Activated T-helper 1 cell treated with anti-CD3 and anti-CD28 coated beads, Interleukin-12 subunit alpha, Interleukin-12 subunit beta, Interleukin-2, Interleukin-4 antibody, amounts not matched to agents 30 ng/mL and 10 ng/mL and 1 ng/mL, durations not matched to agents 14 hours and 24 hours and 36 hours (primary cell): ENCODE measurements at places on chromosomes 13 and 19. TPM values are rescaled to one million over a fixed set of nuclear protein-coding genes. Genes with fewer than 3 reads are reported as not detected.
A peak's percentile ranks its signal among the peaks of the same experiment; 100 is the strongest.

Gene IL17D
- total RNA-seq, result 0.15 and 0.29 TPM in 2 replicates

Gene ZNF625
- 2.5 and 2.9 TPM in 2 replicates for total RNA-seq

DNA sequence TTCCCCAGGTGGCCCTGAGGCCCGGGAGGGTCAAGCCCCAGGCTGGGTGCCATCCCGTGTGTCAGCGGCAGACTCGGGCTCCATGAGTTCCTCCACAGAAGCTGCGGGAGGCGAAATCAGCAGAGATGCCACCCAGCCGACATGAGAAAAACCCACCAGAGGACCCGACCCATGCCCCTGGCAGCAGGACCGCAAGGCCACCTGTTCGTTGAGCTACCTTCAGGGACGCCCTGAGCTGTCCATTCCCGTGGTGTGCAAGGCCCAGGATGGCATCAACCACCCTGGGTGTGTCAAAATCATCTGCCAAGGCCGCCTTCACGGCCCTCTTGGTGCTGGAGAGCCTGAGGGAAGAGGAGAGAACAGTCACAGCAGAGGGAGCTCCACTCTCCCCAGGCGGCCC, 30.4 kb downstream of the NAXD start:
- DNase-seq, result no peak
- no peak overlapping the region for H3K4me3 ChIP-seq
- H3K36me3 ChIP-seq, result peaks cover 18% of the 10 kb centered on the region
- H3K4me1 ChIP-seq, result no peaks in the 10 kb centered on the region
- H3K27me3 ChIP-seq, result no peaks in the 10 kb centered on the region

DNA sequence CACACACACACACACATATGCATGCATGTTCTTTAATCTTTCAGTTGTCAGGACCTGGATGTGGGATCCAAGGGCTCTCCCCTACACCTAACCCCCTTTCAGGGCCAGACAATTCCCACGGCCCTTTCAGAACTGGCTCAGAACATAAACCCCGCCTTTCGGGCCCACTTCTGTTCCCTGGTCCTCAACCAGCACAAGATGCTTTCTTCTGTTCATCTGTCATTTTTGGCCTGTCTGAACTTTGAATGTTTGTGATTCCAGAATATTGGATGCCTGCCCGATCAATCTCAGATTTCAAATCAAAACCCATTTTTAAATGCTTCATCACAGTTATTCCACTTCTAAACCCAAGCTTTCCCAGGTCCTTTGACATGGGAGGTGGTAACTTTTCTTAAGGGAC, 167.3 kb downstream of the USP12 start:
- no peak overlapping the region for H3K4me3 ChIP-seq
- peaks cover 7% of the 10 kb centered on the region for H3K4me1 ChIP-seq
- H3K27ac ChIP-seq, result no peak overlapping the region
- H3K27me3 ChIP-seq, result peaks cover 28% of the 10 kb centered on the region

- DNase-seq, result no peak
- H3K4me1 ChIP-seq, result peaks cover 63% of the 10 kb centered on the region
Measured at GRCh38 chr19:5627395-5627904, 4.6 kb downstream of the SAFB start.

GRCh38 chr19:31600731-31601295, 251.6 kb upstream of the TSHZ3 start:
- no peaks in the 10 kb centered on the region for H3K4me1 ChIP-seq
- no peaks in the 10 kb centered on the region for H3K36me3 ChIP-seq
- no peak overlapping the region for H3K27ac ChIP-seq
- no peaks in the 10 kb centered on the region for H3K27me3 ChIP-seq

DNA sequence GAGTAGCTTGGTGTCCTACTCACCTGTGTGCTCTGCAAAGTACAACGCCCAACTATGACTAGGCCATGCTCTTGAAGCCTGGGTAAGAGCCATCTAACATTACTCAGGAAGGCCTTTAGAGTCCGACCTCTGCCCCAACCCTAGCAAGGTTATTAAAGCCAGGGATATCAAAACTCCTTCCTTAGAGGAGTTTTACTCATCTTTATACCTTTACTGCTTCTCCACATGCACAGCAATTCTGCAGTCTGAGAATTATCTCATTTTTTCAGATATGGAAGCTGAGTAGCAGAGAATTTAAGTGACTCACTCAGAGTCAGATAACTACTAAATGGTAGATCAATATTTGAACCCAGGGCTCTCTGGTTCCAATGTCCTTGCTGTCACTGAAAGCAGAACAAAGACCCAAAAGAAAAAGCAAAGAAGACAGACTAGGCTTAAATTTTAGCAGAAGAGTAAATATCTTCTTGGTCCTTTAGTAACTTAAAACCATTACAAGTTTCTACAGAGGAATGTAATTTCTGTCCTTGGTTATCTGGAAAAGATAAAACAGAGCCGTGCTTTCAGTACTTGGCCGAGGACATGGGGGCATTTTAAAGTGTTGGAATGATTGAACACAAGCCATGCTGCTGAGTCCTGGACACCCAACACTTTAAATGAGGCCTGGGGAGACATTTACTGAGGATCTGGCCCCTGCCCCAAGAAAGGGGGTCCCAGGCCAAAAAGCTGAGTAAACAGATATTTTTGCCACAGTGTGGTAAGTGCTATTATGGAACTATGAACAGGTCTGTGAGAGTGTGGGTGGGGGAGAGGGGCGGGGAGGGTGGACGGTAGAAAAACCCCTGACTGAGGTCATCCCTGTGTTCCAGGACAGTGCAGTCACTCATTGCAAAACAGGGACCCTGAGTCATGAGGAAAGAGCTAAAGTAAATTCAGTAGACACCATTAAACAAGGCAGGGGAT, 18.4 kb upstream of the KPNA3 start:
- DNase-seq, result no peak
- no peaks in the 10 kb centered on the region for H3K4me1 ChIP-seq
- no peak overlapping the region for H3K4me3 ChIP-seq
- H3K36me3 ChIP-seq, result no peaks in the 10 kb centered on the region
- H3K27ac ChIP-seq, result no peak overlapping the region

GRCh38 chr13:45138282-45138681, 18.0 kb downstream of the GTF2F2 start:
- no peak overlapping the region for H3K27ac ChIP-seq
- DNase-seq, result no peak
- H3K27me3 ChIP-seq, result no peaks in the 10 kb centered on the region
- peaks cover 19% of the 10 kb centered on the region for H3K36me3 ChIP-seq
- H3K4me1 ChIP-seq, result no peaks in the 10 kb centered on the region
- H3K4me3 ChIP-seq, result no peak overlapping the region

DNA sequence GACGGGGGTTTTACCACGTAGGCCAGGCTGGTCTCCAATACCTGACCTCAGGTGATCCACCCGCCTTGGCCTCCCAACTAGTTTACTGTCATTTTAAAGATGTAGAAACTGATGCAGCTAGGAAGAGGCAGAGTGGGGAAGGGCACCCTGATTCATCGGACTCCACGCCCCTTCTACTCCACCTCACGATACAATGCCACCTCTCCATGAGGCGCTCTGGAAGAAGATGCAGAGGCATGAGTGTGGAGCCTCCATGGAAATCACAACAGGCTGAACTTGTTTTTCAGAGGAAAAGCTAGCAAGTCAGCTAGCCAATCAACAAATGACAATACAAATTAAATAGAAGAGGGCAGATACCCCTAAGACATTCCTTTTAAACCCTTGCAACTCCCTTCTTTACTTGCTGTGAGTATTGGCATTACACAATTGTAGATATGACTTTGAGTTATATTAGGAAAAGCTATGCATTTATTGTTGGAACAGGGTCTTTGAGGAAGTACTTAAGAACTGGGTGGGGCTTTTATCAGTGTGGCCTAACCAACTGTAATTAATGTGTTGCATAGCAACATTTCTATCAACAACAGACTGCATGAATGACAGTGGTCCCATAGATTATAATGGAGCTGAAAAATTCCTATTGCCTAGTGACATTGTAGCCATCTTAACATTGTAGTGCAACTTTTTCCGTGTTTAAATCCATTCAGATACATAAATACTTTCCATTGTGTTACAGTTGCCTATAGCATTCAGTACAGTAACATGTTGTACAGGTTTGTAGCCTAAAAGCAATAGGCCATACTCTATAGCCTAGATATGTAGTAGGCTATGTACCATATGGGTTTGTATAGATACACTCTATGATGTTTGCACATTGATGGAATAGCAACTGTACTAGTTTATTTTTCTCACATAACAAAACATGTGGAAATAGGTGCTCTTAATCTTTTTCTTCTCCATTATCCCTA, 17.6 kb downstream of the WDFY2 start:
- no peak for DNase-seq
- H3K36me3 ChIP-seq, result peaks cover 7% of the 10 kb centered on the region
- no peak overlapping the region for H3K27ac ChIP-seq
- H3K4me3 ChIP-seq, result no peak overlapping the region
- H3K4me1 ChIP-seq, result peaks cover 33% of the 10 kb centered on the region
- no peaks in the 10 kb centered on the region for H3K27me3 ChIP-seq

Gene MCEMP1
- not detected in 2 replicates for total RNA-seq

DNA sequence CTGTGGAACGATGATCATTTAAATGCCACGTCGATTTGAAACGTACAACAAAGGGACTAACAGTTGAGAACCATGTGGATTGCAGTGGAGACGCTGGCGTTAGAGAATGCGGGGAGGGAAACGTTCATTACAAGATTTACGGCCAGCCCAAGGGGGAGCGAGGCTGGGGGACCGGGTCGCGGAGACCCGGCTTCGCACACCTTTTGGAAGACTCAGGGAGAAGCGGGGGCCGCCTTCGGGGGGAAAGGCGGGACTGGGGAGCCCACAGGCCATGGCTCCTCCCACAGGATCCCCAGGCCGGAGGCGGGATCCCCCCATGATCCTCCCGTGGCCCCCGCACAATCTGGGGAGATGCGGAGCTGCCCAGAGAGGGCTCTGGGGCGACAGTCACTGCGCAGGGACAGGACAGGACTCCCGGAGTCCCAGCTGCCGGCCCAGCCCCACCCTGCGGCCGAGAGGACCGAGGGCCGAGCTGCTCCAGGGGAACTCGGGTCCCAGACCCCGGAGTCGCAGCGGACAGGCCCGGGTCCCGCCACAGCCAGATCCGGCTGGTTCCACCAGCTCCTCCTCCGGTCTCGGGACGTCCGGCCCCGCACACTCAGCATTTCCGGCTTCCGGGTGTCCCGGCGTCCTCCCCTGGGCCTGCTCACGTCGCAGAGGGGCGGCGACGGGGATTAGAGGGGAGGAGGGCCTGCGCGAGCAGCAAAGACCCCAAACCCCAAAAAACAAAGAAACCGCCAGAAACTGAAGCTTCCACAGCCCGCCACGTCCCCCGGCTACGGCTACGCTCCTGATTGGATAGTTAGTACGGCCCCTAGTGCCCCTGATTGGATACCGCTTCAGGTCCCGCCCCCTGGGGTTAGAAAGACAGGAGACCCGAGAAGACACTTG, 21.1 kb upstream of the OR10H1 start:
- H3K27ac ChIP-seq, result peak overlapping the region; percentile 99
- peaks cover 16% of the 10 kb centered on the region for H3K4me1 ChIP-seq
- H3K36me3 ChIP-seq, result peaks cover 4% of the 10 kb centered on the region
- H3K27me3 ChIP-seq, result no peaks in the 10 kb centered on the region
- DNase-seq, result peak; percentile 94

Gene IGFL2
- 0.23 TPM in 1 of 2 replicates, not detected in the other for total RNA-seq

- H3K27ac ChIP-seq, result peak overlapping the region; percentile 49
- H3K36me3 ChIP-seq, result peaks cover 28% of the 10 kb centered on the region
- DNase-seq, result no peak
- peak overlapping the region; percentile 59 for H3K4me3 ChIP-seq
- peaks cover 40% of the 10 kb centered on the region for H3K4me1 ChIP-seq
Measured at GRCh38 chr19:16373989-16374388, 49.4 kb downstream of the KLF2 start.

Gene LGALS14
- total RNA-seq, result 0.56 TPM in 1 of 2 replicates, not detected in the other

DNA sequence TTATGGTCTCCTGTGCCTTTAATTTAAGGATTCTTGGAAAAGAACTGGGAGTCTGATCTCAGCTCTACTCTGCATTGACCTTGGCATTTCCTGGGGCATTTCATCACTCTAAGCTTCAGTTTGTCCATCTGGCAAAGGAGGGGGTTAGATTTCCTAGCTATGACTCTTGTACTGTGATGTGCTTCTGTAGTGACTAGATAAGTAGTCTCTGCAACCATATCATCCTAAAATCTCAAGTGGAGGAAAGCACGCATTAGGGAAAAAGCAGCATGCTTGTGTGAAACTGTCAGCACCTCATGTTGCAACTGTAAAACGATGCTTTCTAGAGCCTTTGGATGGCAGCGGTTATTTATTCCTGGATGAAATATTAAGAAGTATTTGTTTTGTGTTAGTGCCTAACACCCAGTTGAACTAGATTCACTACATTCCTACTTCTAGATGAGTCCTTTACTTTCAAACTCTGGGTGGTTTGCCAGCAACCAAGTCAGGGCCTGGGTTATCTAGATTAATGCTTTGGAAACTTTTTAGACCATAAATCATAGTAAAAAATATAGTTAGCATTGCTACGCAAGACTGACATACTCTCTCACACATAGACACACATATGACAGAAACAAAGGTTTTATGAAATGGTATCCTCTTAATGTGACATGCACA, 6.8 kb downstream of the WDFY2 start:
- H3K36me3 ChIP-seq, result peaks cover 7% of the 10 kb centered on the region
- H3K4me3 ChIP-seq, result no peak overlapping the region
- no peaks in the 10 kb centered on the region for H3K27me3 ChIP-seq
- peaks cover 52% of the 10 kb centered on the region for H3K4me1 ChIP-seq
- H3K27ac ChIP-seq, result no peak overlapping the region
- DNase-seq, result no peak

DNA sequence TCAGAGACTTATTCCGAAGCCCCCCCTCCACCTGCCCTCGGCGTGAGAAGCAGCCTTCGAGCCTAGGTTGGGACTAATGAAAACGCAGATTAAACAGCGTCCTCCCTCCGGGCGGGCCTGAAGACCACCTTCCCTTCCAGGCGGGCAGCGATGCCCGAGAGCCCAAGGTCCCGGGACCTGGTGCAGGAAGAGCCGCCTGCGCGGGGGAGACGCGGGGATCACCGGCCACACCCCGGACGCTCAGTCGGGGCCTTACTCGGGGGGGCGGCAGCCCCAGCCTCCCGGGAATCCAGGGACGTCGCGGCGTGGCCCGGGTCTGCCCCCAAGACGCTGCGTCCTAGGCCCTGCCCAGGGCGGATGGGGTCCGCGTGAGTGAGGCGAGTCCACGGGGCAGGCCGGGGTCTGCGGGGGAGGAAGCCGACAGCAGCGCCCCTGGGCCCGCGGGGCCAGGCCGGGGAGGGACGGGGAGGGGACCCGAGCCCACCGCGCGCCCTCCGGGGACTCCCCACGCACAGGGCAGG, 33.3 kb upstream of the SPACA7 start:
- DNase-seq, result no peak
- no peaks in the 10 kb centered on the region for H3K4me1 ChIP-seq
- H3K27me3 ChIP-seq, result peaks cover 16% of the 10 kb centered on the region
- H3K27ac ChIP-seq, result no peak overlapping the region
- no peak overlapping the region for H3K4me3 ChIP-seq

Gene FUT2
- not detected in 2 replicates for total RNA-seq

Gene MUC16
- total RNA-seq, result not detected in 2 replicates

- H3K4me1 ChIP-seq, result no peaks in the 10 kb centered on the region
- H3K36me3 ChIP-seq, result no peaks in the 10 kb centered on the region
- H3K27ac ChIP-seq, result no peak overlapping the region
Measured at GRCh38 chr19:18768997-18769891, 21.9 kb downstream of the COMP start.

Gene NLRP5
- not detected in 2 replicates for total RNA-seq

- H3K27ac ChIP-seq, result peak overlapping the region; percentile 36
- DNase-seq, result no peak
- peaks cover 18% of the 10 kb centered on the region for H3K4me1 ChIP-seq
- H3K36me3 ChIP-seq, result peaks cover 3% of the 10 kb centered on the region
- no peaks in the 10 kb centered on the region for H3K27me3 ChIP-seq
Measured at GRCh38 chr19:12886651-12886968, 391 bp downstream of the KLF1 start.

Gene FAM124A
- total RNA-seq, result 0.67 and 0.91 TPM in 2 replicates

GRCh38 chr19:16180611-16181010, 4.6 kb upstream of the FAM32A start:
- no peak overlapping the region for H3K27ac ChIP-seq
- H3K27me3 ChIP-seq, result peaks cover 1% of the 10 kb centered on the region
- no peak for DNase-seq
- H3K36me3 ChIP-seq, result peaks cover 6% of the 10 kb centered on the region
- no peak overlapping the region for H3K4me3 ChIP-seq
